ENCODE measurements at places on chromosomes 16 and 17.

DNA sequence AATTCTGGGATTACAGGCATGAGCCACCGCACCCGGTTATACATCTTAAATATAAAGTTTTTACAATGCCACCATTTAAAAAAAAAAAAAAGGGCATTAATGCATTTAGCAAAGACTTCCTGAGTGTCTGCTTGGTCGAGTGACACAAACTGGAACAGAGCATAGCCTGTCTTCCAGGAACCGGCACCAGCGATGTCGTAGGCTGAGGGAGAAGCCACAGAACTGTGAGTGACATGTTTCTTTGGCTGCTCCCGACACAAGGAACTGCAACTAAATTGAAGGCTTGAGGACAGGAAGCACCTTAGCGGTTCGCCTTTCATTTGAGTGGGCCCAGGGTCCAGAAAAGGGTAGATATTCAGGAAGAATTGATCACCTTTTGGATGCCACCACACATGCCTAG lies 717.8 kb downstream of the MAF start:
- no peak for DNase-seq

DNA sequence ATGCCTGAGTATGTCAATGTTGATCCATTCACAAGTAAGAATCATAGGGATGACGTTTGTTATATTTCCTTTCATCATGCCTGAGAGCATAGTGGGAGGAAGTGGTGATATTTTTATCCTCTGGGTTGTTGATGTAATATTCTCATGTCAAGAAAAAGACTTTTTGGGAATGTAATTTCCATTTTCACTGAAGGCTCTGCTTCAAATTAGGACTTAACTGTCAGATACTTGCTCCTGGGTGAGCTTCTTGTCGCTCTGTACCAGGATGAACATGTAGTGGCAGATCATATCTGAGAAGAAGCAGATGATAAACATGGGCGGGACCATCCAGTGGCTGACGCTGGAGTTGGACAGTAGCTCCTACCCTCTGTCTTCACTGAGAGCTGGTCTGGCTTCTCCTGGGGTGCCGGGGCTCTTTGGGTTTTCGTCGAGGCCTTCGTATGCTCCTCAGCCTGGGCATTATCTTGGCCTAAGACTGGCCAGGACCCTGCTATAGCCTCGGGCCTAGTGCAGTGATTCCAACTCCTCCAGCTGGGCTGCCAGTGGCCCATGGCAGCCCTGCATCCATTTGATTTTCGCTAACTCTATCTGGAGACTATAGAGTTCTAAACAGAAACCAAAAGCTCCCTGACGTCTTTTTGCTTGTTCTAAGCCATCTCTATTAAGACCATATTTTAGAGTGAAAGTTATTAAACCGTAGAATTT lies 19.7 kb downstream of the CYB5B start:
- DNase-seq: peak; percentile 67

- no peak for DNase-seq
These were observed 59.6 kb downstream of the RBFOX1 start for GRCh38 chr16:7392206-7392605.

DNA sequence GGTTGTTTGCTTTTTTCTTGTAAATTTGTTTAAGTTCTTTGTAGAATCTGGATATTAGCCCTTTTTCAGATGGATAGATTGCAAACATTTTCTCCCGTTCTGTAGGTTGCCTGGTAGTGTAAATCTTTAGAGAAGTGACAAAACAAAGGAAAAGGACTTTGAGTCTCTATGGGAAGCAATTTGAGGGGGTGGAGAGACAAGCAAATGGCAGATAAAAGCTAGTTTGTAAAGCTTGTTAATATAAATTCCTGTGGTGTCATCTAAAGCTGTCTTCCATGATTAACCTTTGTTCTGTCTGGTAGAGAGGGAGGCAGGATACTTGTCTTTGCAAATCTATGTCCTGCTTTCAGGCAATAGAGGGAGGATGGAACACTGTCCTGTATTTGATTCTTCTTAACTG lies 40.6 kb upstream of the CACNG4 start:
- DNase-seq: no peak

GRCh38 chr17:64219571-64219970 lies 43.5 kb downstream of the TEX2 start:
- DNase-seq: no peak

GRCh38 chr17:80937462-80938381 lies 53.9 kb upstream of the CHMP6 start:
- DNase-seq: no peak

DNA sequence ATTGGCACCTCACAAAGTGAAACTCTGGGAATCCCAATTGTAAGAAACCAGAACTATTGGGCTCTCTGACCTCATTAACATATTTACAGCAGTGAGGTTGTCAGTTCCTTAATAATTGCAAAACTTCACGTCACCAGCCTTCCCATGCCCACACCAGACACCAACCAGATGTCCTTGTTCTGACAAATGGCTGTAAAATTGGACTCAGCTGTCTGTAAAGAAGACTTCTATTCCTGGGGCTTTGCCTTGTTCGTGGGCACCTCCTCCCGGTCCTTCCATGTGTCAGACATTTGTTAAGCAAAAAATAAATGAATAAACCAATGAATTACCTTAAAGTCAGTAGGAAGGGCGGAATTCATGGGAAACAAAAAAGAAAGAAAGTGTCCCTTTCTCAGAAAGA lies 284.3 kb upstream of the CDH11 start:
- no peak for DNase-seq

DNA sequence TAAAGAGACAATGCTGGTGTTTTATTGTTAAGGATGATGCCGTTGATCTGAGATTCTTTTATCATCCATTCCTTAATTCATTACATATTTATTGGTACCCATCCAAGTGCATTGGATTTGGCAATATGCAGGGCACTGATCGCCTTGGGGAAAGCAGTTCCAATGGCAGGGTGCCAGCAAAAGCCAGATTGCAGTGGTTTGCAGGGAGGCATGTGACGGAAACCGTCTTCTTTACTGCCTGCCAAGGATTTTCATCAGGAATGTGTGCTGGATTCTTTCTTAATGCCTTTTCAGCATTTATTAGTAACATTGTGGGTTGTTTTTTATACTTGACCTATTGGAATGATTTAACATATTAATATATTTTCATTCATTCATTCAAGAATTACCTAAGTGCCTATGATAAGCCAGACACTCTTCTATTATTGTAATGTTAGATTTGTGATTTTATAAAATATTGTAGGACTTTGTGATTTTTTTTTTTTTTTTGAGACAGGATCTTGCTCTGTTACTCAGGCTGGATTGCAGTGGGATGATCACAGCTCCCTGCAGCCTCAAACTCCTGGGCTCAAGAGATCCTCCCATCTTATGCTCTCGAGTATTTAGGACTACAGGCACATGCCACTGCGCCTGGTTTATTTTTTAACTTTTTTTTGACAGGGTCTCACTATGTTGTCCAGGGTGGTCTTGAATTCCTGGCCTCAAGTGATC lies 93.4 kb upstream of the TNRC6A start:
- DNase-seq: peak; percentile 96

DNA sequence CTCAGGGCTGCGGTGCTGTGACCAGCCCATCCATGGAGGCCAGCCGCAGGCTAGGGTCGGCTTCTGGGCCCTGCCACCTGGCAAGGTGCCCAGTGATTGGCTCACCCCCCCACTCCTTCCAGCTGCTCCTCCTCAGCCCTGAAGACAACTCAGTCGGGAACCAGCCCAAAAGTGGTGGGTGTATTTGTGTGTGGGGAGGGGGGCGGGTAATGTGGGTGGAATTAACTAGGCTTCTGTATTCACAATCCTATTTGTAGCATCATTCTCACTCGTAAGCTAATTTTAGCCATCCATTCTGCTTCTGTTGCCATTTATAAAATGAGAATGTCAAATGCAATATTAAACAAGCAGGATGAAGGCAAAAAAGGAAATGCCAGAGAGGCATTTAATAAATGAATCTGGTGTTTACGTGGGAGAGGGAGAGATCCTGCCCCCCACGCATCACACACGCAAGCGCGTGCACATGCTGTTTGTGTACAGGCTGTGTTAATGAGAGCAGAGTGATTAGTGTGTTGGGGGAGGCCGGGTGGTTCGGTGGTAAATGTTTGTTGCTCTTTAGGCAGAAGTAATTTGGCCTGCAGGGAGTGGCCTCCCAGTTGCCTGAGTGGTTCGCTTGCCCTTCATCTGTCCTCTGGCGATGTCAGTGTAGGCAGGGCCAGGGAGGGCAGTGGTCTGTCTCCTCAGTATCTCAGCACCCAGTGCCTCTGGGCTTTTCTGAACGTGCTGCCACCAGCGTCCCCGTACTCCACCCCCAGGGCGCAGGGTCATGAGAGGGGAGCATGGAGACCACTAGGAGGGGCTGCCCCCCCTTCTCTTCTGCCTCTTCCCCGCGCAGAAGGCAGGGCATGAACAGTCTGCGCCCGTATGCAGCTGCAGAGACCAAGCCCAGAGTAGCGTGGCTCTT lies 140.1 kb downstream of the CCDC182 start:
- DNase-seq: peak; percentile 50

- DNase-seq: peak; percentile 56
These were observed 10.4 kb downstream of the CDC42EP4 start for GRCh38 chr17:73301369-73301768.

Measured in EH (cell line).